ENCODE measurements at places on chromosomes 12 and 14.

DNA sequence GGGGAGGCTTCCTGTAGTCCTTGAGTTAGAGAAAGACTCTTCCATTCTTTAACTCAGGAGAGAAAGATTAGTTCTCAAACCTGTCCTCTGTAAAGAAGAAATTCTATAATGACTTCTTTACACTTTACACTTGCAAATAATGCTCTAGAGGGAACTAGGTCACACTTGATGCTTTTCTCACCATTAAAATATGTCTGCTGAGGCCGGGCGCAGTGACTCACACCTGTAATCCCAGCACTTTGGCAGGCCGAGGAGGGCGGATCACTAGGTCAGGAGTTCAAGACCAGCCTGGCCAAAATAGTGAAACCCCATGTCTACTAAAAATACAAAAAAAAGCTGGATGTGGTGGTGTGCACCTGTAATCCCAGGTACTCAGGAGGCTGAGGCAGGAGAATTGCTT lies 6.3 kb downstream of the NTN4 start:
- DNase-seq, result no peak

- no peak for DNase-seq
Observed at GRCh38 chr12:78457938-78458337, 406.6 kb upstream of the SYT1 start.

GRCh38 chr12:67327466-67327865 lies 58.3 kb downstream of the CAND1 start:
- no peak for DNase-seq

DNA sequence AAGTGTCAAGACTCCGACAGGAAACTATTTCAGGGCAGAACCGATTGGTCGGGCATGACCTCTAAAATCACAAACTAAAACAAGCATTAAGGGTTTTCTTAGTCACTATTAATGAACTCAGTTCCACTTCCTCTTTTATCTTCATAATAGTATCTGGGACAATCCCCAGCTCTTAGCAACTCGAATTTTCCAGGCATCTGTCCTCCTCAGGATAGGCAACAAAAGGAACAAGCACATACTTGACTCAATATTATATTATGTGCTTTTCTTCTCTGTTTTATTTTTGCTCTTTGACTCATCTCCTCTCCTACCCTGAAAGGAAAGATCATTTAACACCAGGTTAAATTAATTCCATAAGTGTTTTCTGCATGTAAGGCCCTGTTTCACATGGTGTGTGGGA lies 638.3 kb upstream of the TBX3 start:
- DNase-seq, result no peak

DNA sequence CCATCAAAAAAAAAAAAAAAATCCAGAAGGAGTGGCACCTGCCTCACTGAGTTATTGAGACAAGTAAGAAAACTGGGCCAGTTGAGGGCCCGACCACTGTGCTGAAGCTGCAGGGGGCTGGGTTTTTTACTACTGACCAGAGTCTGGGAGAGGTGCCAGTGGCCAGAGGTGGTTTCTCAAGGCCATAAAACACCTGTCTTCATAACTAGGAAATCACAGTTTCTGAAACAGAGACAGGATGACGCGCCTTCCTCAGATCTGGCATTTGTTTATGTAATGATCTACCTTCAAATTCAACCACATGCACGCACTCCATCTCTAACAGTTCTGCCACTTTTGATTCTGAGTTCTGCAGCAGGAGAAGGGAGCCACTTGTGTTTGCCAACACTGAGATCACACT lies 12.7 kb downstream of the TSPAN11 start:
- no peak for DNase-seq

DNA sequence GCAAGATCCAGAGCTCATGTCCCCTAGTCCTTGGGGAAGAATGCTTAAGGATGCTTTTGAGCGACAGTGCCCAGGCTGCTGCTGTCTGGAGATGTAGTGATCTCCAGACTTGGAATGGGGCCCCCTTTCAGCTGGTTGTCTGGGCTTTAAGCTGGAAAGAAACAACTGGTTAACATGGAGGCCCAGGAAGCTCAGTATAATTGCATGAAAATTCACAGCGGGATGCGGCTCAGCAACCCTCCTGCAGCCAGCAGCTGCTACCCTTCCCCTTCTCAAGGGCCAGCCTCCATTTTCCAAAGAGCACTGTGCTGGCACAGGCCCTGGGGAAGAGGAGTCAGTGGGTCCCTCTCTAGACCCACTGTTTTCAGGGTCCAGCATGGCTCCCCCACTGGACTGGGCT lies 26.3 kb downstream of the RAB35 start:
- DNase-seq, result no peak

DNA sequence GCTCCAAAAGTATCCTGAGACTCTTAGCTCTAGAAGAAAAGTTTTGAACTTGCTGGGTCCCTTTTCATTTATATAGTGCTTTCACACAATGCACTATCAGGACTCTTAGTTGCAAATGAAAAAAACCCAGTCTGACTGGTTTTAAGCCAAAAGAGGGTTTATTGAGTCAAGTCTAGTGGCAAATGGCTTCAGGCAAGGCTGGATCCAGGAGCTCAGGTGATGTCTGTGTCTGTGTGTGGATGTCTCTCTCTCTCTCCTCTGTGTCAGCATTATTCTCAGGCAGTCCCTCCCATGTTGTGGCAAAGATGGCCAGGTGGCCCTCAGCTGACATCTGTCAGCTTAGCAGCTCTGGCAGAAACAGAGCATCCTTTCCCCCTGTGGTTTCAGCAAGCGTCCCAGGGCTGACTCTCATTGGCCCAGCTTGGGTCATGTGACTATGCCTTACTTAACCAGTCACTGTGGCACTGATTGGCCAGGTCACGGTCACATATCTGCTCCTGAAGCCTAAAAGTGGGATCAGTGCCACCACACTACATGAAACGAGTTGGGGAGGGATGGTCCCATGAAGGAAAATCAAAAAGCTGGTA lies 6.2 kb downstream of the TMEM120B start:
- DNase-seq, result no peak

DNA sequence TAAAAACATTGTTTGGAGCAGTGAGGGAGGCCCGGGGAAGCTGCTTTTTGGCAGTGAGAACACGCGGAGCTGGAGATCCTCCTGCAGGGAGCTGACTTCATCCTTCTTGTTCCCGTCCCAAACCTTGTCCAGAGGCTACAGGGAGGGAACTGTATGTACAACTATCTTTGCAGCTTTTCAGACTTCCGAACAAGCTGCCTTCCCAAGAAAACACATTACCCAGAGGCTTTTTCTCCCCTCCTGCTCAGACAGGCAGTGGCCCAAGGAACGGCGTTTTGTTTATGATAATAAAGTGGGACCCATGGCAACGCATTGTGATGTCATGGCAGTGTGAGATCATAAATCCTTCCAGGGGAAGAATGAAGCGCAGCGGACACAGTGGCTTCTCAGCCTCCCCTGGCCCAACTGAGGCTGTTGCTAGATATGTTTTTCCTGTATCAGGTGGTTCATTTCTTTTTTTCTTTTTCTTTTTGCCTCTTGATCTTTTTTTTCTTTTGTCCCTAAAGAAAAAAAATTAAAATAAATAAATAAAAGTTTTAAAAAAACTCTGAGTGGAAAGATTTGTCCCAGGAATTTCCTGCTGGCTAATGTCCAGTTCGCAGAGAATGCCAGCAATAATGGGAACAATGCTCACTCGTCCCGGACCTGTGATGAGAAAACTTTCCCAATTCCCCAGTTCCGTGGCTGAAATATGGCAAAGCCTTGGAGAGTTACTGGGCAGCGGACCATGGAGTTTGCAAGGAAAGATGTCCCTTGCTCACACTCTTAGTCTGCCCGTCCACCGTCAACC lies 103.4 kb upstream of the MAP1LC3B2 start:
- DNase-seq, result no peak

- no peak for DNase-seq
Observed at GRCh38 chr12:5451251-5451650, 19.3 kb downstream of the NTF3 start.

- no peak for DNase-seq
Observed at GRCh38 chr12:56221232-56221756, 428 bp downstream of the RNF41 start.

- DNase-seq, result no peak
Observed at GRCh38 chr12:72272091-72272661, at the start of gene TRHDE. TRHDE (plus strand) TSS chr12:72272370; CDS start chr12:72272644, 274 bp downstream.

DNA sequence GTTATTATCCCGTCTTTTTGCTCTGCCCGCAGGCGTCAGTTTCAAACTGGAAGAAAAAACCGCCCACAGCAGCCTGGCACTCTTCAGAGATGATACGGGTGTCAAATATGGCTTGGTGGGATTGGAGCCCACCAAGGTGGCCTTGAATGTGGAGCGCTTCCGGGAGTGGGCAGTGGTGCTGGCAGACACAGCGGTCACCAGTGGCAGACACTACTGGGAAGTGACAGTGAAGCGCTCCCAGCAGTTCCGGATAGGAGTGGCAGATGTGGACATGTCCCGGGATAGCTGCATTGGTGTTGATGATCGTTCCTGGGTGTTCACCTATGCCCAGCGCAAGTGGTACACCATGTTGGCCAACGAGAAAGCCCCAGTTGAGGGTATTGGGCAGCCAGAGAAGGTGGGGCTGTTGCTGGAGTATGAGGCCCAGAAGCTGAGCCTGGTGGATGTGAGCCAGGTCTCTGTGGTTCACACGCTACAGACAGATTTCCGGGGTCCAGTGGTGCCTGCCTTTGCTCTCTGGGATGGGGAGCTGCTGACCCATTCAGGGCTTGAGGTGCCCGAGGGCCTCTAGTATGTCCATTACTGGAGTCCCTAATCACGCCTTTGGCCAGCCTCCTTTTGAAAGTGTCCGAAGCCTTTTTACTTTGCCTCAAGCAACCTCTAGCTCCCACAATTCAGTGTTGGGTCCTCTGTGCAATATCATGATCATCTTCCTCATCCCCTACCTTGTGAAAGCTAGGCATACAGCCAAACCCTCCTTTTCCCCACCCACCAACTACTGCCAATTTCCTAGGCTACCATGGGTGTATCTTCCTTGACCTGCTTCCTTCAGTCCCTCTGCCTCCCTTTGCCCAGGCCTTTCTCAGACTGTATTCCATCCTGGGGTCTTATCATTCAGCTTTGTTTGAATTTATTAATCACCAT lies 891 bp downstream of the SPRYD4 start:
- no peak for DNase-seq

DNA sequence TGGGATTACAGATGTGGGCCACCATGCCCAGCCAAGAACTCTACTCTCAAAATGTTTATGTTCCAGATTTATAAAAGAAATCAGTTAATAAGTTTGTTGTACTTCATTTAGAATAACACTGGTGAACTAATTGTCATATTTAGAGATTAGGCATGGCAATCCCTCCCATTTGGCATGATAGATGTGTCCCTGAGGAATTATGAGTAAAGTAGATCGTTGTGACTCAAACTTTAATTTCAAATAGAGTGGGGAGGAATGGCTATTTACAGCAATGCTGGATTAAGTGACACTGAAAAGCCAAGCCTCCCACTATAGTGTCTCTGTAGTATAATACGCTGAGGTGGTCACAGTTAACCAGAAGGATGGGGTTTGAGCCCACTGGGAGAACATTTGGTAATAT lies 39.3 kb upstream of the RTRAF start:
- DNase-seq, result no peak

- no peak for DNase-seq
Observed at GRCh38 chr12:54196396-54196795, 7.6 kb upstream of the SMUG1 start.

DNA sequence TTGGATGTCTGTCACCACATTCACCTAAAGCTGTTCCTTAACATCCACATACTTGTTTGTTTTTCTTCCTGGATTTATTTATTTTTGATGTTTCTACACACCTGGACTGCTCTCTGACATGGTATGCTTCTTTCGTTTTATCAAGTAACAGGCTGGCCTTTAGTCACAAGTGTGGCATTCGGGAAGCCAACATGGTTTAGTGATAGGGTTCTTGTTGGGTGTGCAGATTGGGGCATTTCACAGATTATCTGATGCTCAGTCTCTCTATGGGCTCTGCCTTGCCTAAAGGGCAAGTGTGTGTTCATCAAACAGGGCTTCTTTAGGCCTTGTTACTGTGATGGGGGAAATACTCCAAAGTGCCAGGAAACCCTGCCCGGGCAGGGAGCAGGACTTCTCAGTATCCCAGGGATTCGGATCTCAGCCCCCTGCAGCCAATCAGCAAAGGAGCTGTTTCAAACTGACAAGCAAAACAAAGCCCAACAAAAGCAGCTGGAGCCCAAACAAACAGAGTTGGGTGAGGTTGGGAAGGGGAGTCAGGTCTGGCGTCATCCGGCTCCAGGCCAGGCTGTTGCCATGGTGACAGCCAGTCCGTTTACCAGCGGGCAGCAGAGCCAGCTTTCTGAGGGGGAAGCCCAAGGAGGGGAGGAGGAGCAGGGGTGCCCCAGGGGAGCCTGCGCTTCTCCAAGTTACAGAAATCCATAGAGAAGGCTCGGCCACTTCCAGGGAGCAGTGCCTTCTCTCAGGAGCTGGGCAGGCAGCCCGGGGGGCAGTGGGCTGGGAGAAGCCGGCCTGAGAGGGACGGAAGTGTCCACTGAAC lies 31.9 kb downstream of the FOS start:
- DNase-seq, result no peak

DNA sequence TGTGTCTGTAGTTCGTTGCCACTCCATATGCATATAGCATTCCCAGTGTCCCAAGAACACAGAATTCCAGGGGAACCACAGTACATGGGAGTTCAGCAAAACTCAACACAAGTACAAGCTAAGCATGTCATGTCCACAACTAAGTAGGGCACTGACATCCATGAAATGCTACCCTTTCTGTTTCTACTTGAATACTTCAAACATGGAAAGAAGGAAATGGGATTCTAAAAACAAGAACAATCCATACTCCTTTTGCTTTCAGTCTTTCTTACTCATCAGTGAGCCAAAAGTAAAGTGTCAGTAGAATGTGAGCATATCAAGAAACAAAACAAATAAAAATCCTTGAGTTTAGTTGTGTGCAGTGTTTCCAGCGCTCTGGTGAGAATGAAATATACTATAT lies 36.0 kb upstream of the COCH start:
- no peak for DNase-seq

DNA sequence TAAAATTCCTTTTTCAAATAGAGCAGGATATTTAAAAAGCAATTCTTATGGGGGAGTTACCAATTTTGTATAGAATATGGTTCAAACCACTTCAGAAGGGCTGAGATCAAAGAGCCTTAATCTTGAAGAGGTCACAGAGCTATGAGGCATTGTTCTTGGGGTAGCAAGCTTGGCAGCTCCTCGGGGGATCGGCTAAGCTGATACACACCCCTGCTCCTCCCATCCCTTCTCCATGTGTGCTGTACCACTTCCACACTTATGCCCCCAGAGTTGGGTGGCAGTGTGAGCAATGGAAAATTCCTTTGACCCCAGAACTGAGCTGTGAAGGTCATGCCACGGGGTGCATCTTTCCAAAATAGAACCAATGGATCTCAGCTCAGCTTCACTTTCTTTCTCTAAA lies 15.0 kb upstream of the TMEM30B start:
- DNase-seq, result no peak

DNA sequence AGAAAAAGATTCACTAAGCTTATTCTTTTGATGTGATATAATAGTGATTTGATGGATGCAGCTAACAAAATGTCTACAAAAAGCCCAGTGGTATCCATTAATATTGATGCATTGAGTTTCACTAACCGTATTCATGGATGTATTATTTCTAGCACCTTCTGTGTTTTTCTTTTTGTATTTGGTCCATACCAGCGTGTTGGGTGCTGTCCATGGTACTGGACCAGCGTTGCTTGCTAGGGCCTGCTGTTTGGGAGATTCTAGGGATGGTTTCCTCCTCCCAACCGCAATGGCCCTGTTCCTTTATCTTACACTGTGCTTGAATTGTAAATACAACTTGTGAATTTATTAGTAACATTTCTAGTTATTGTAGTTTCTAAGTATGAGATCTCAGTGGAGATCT lies 31.7 kb downstream of the ANO4 start:
- DNase-seq, result no peak
